ENCODE measurements at places on chromosomes 13 and 19. TPM values are rescaled to one million over a fixed set of nuclear protein-coding genes. Genes with fewer than 3 reads are reported as not detected.

The SBK2 gene
- total RNA-seq: 6.5 TPM

DNA sequence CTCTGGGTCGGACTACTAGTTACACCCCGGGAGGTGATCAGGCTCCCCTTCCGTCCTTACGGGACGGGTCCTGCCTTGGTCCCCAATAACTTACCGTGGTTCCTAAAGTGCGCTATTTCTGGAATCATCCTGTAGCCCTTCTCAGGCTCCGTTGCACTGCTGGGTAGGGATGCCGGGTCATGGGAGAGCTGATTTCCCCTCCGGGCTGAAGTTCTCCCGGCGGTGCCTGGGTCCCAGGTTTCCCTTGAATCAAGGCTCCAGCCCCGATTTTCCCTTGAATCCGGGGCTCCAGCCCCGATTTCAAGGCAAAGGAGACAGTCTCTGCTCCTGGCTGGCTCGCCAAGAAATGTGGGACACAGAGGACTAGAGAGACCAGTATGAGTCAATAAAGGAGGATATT, 43.4 kb downstream of the ZNF493 start:
- H3K27me3 ChIP-seq: no peaks in the 10 kb centered on the region
- H3K36me3 ChIP-seq: no peaks in the 10 kb centered on the region
- H3K4me1 ChIP-seq: no peaks in the 10 kb centered on the region
- H3K27ac ChIP-seq: no peak overlapping the region
- DNase-seq: no peak

The SPACA4 gene
- not detected for total RNA-seq

The ZNF541 gene
- total RNA-seq: 0.99 TPM

- no peaks in the 10 kb centered on the region for H3K27me3 ChIP-seq
- H3K4me3 ChIP-seq: peak overlapping the region; percentile 94
- peak overlapping the region; percentile 79 for H3K27ac ChIP-seq
- no peak for DNase-seq
- peaks cover 48% of the 10 kb centered on the region for H3K4me1 ChIP-seq
These were observed 410 bp downstream of the PIN1 start for GRCh38 chr19:9835507-9835949.

- no peak overlapping the region for H3K27ac ChIP-seq
- no peak for DNase-seq
- no peak overlapping the region for H3K4me3 ChIP-seq
- no peaks in the 10 kb centered on the region for H3K27me3 ChIP-seq
- H3K4me1 ChIP-seq: no peaks in the 10 kb centered on the region
- no peaks in the 10 kb centered on the region for H3K36me3 ChIP-seq
These were observed 818.0 kb upstream of the SLC10A2 start for GRCh38 chr13:103884101-103884723.

DNA sequence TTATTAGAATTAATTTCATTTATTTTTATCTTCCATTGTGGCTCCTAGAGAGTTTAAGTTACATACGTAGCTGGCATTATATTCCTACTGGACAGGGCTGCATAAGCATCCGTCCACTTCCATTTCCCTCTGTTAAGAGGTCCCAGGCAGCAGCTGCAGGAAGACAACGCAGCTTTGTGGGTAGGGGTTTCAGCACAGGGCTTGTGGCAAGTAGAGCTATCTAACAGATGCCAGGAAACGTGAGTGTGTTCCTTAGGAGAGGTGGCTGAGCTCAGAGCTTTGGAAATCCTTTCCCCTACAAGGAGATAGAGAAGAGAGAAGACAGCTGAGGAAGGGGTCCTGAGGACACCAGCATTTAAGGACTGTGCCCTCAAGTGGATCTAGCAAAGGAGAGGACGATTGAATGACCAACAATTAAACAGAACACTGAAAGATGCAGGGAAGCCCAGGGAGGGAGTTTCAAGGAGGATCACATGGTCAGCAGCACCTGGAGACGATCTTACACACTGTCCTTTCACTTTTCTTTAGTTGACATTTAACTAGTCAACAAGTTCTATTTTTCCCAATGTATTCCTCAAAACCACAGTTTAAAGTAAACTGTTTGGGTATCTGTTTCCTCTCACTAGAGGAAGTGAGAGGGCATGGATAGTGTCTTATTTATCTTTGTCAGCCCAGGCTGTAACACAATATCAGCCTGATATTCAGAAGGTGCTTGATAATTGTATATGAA, 2.3 kb upstream of the N4BP2L1 start:
- H3K27me3 ChIP-seq: no peaks in the 10 kb centered on the region
- no peak overlapping the region for H3K4me3 ChIP-seq
- no peak overlapping the region for H3K27ac ChIP-seq
- DNase-seq: no peak
- H3K4me1 ChIP-seq: peaks cover 48% of the 10 kb centered on the region

The CD79A gene
- not detected for total RNA-seq

GRCh38 chr13:95858286-95859075, 181.5 kb downstream of the DNAJC3 start:
- no peak overlapping the region for H3K4me3 ChIP-seq
- no peak overlapping the region for H3K27ac ChIP-seq
- no peak for DNase-seq
- peaks cover 5% of the 10 kb centered on the region for H3K4me1 ChIP-seq
- H3K27me3 ChIP-seq: no peaks in the 10 kb centered on the region

DNA sequence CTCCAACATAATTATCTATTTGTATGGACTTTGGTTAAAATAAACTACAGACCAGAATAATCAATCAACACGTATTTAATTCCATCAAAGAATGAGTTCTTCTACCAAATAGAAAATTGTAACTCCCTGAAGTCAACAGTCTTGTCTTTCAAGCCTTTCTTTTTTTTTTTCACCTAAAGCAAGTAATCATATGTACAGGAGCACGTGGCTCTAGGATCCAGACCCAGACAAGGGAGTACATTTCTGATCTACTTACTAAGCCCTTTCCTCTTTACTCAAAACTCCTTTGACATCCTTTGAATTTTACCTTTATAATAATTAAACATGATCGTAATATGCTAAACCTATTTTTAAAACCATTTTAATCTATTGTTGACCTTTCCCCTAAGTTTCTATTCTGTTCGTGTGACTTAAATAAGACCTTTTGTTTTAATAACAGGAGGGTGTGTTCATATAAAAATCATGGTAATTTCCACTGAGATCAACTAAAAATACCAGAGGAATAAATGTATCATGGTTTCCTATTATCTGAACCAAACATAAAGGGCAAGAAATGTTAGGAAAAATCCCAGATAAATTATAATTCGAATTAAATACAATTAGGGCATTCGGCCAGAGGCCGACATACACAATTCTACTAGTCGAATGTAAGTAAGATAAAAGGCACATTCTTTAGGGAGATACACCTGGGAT, 1.7 kb downstream of the SLC7A1 start:
- H3K4me3 ChIP-seq: peak overlapping the region; percentile 82
- peak overlapping the region; percentile 79 for H3K27ac ChIP-seq
- DNase-seq: no peak
- H3K4me1 ChIP-seq: peaks cover 34% of the 10 kb centered on the region
- H3K27me3 ChIP-seq: no peaks in the 10 kb centered on the region

- H3K4me1 ChIP-seq: peaks cover 32% of the 10 kb centered on the region
- H3K36me3 ChIP-seq: peaks cover 64% of the 10 kb centered on the region
- peak within 1 kb of the TSS; percentile 12 for H3K27ac ChIP-seq
These were observed at the start of gene P2RY11 for GRCh38 chr19:10111405-10111811. TSS of gene P2RY11 (plus strand) at chr19:10111693. CDS start at chr19:10111722, 29 bp downstream.

DNA sequence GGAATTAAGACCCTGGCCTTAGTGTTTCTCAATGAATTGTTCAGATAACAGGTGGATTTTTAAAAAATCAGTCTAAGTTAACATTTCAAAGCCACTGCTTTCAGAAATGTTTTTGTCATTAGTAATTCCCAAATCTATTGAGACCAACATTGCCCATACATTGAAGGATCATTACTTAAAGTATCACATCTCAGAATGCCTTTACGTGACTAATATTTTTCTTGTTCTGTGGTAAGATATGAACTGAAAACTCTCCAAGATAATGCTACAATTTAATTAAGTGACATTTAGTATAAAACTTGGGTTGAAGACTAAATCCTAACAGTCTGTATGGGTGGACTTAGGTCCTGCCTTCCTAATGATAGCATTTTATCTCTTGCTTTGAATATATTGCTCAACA, 59.4 kb upstream of the POSTN start:
- H3K27ac ChIP-seq: no peak overlapping the region
- no peaks in the 10 kb centered on the region for H3K27me3 ChIP-seq
- no peak overlapping the region for H3K4me3 ChIP-seq
- no peak for DNase-seq
- no peaks in the 10 kb centered on the region for H3K4me1 ChIP-seq

The TNFSF13B gene
- total RNA-seq: 1.7 TPM

DNA sequence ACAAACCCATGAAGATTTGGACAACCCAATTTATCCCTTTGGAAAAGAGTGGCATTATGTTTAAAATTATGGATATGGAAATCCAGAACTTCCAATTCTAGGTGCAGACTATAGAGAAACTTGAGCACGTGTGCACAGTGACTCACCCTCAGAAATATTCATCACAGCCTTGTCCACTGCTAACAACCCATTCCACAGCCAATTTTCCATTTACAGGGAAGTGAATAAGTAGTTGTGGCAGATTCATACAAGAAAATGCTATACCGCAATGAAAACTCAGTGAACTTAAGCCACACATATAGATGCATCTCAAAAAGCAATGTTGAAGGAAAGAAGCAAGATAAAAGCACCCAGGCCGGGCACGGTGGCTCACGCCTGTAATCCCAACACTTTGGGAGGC, 133.3 kb downstream of the USP12 start:
- H3K4me3 ChIP-seq: no peak overlapping the region
- H3K4me1 ChIP-seq: peaks cover 32% of the 10 kb centered on the region
- DNase-seq: no peak
